ENCODE measurements at places on chromosomes 4 and X.
A peak's percentile ranks its signal among the peaks of the same experiment; 100 is the strongest.

DNA sequence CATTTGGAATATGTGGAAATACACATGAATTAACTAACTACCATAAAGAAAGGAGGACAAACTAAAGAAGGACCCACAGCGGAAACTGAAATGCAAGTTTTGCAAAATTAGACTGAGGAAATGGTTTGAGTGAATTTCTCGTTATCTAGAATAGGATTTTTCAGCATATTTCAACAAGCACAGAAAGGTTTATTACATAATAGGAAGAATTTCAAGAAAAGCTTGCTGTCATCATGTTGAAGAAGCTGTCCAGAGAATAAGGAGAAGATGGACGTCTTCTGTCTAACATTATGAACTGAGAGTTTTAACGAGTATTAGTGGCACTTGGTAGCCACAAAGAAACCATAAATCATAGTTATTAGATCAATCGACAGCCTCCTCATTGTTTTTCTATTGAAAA, 45.0 kb downstream of the TEC start:
- no peak for DNase-seq

DNA sequence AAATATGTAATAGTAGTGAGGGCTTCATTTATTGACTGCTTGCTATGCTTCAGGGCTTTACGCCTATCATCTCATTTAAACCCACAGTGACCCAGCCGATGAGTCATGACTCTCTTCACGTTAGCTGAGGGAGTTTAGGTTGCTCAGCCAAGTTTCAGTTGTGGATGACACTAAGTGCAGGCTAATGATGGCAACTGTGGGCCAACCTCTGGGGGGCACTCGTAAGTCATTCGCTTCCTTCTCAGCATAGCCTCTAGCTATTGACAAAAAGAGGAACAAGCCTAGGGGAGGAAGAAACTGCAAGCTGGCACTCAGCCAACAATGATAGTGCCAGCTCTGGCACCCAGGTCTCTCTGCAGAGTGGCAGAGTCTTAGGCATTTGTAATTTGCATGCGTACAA, 325.0 kb downstream of the ARHGAP10 start:
- peak; percentile 83 for DNase-seq

DNA sequence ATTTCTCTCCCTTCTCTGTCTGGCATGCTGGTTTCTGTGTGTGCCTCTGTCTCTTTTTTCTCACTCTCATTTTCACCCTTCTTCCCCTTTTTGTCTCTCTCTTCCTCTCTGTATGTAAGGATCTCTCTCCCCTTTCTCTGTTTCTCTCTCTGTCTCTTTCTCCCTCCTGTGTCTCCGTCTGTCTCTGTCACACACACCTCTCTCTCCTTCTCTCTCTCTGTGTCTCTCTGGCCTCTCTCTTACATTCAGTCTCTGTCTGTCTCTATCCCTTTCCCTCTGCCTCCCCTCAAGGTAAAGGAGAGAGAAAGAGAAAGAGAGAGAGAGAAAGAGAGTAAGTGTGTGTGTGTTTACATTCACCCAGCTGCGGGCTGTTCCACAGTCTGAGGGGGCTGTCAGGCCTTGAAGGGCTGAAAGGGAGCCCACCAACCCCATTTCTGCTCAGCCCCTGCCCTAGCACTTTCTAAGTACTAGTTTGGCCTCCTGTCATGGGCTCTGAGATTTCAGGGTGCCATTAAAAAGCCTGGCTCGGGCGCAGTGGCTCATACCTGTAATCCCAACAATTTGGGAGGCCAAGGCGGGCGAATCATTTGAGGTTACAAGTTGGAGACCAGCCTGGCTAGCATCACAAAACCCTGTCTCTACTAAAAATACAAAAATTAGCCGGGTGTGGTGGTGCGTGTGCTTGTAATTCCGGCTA, 9.6 kb upstream of the TSPYL2 start:
- DNase-seq = no peak

- peak; percentile 67 for DNase-seq
These were observed 109.1 kb downstream of the PTTG2 start for GRCh38 chr4:38069271-38069760.

DNA sequence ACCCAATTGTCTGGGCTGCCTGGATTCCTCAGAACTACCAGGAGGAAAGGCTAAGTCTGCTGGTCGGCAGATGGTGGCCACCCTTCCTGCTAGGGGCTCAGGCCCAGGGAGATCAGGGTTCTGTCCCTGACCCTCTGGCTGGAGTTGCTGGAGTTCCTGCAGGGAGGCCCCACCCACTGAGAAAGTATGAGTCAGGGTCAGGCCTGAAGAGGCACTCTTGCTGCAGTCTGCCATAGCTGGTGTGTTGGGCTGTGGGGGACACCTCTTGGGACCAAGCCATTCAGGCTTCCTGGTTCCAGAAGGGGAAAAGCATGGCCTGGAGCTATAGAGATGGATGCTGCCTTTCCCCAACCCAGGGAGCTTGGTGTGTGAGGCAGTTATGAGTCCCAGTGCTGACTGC, 40.4 kb upstream of the PCDH18 start:
- DNase-seq = no peak
